SK-N-SH treated with all-trans-retinoic acid at 6 μM for 48 hours (cell line): ENCODE measurements at places on chromosomes 16 and 17.
A peak's percentile ranks its signal among the peaks of the same experiment; 100 is the strongest.

DNA sequence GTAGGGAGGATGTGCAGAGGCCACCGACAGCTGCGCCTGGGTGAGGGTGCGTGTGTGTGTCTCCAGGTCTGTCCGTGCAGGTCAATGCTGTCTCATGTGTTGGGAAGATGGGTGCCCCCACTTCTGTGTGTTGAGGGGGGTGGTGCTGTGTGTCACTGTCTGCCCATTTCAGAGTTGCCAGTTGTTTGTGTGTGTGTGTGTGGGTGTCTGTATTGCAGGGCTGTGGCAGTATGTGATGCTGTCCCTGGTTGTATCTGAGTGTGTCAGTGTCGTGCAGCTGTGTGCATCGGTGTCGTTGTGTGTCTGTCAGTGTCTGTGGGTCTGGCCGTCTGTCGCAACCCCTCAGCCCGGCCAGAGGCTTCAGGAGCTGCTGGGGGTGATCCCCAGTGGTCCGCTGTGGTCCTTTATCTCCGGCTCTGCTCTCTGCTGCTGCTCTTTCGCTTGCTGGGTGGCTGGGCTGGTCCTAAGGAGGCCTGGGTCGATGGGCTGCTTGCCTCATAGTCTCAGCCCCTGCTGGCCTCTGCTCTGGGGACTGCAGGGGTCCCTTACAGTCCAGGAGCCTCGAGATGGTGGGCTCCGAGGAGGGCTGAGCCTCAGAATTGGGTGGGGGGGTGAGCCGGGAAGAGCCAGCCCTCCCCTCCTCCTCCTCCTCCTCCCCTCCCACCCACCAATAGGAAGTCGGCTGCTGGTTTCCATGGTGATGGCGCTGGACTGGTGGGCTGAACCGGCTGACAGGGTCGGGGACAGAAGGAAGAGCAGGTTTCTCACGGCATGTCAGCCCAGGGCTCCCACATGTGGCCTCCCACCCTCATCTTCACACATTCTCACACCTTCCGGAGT is at the start of gene TSPOAP1:
Gene TSPOAP1 (minus strand): TSS at position 601 of the 840 bp plus-strand sequence. CDS start 875 bp downstream, outside the sequence.
- ATAC-seq, result no peak

- ATAC-seq, result peak; percentile 14
These were observed 111.7 kb upstream of the FOXF1 start for GRCh38 chr16:86398622-86399021.

- ATAC-seq, result no peak
These were observed 47.2 kb upstream of the ACSF3 start for GRCh38 chr16:89046491-89046890.

- no peak for ATAC-seq
These were observed 5.4 kb upstream of the KIF18B start for GRCh38 chr17:44952946-44953475.

- ATAC-seq, result no peak
These were observed 154.6 kb upstream of the ZNF267 start for GRCh38 chr16:31718998-31719397.

DNA sequence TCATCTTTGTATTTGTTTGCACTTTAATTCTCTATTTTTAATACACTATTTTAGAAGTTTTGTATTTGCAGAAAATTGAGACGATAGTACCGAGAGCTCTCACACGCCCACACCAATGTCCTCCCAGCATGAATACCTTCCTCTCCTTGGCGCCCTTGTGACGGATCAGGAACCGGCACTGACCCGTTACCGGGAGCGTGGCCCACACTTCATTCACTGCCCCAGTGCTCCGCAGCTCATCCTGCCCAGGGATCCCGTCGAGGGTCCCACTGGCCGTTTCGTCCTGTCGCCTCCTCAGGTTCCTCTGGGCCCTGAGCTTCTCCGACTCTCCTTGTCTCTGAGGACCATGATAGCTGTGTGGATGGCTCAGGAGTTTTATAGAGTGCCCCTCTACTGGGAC is 50.6 kb downstream of the KLHDC4 start:
- ATAC-seq, result no peak

DNA sequence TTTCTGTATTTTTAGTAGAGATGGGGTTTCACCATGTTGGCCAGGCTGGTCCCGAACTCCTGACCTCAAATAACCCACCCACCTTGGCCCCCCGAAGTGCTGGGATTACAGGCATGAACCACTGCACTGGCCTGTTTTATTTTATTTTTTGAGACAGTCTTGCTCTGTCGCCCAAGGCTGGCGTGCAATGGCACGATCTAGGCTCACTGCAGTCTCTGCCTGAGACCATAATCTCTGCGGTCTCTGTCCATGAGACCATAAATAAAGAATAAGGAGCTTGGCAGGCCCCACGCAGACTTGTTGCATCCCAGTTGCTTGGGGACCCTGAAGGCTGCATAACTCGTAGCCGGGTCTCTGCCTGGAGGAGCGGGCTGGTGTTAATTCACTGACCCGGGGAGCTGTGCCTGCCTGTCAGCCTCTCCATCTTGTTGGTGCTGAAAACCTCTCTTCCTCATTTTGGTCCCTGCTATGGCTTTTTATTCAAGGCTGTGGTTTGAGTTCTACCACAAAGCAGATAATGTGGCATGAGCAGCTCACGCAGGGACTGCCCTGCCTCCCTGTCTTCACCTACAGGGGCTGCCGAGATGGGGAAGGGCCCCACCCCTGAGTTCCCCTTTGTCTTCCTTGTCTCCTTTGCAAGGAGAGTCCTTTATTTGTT is 82.1 kb downstream of the MSI2 start:
- ATAC-seq, result no peak

GRCh38 chr16:13923703-13924298 is 3.8 kb downstream of the ERCC4 start:
- ATAC-seq, result no peak

GRCh38 chr17:46136820-46137219 is 56.4 kb downstream of the KANSL1 start:
- peak; percentile 22; the same call in 2 of the 3 replicates for ATAC-seq

DNA sequence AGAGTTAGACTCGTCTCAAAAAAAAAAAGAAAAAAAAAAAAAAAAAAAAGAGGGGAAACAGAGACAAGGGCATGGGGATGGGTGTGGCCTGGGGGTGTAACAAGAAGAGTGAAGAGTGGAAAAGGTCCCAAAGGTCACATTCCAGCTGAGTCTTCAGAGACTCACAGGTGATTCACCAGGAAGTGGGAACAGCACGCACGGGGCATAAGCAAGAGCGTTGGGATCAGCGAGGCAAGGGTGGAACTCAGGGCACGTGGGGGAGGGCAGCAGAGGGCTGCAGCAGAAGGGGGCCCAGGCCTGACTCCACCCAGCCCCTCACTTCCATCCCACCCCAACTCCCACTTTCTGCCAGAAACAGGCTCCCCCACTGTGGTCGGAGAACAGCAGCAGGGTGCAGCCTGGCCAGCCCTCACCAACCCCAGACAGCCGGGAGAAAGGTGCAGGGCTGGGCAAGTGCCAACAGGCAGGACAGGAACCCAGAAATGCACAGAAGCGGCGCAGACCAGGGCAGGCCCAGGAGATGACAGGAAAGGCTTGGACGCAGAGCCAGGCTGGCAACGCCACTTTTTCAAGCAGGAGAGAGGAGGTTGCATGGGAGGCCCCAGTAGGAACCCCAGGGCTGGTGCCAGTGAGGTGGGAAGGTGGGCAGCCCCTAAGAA is 3.3 kb downstream of the MEAK7 start:
- no peak for ATAC-seq

DNA sequence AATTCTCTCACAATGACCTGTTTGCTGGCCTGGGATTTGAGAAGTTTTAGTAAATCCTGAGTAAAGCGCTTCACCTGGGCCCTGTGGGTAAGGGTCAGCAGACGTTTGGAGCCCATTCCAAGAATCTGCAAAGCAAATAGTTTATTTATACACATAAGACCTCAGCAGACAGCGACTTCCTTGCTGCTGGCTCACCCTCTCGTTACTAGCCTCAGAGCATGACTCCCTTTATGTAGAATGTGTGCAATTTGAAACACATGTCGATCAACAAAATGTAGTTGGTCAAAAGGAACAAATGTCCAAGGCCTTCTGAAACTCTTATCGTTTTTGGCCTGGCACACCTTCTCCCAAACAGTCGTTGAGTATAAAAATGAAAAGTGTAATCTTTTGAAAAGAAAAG is 31.3 kb downstream of the MARF1 start:
- ATAC-seq, result no peak

DNA sequence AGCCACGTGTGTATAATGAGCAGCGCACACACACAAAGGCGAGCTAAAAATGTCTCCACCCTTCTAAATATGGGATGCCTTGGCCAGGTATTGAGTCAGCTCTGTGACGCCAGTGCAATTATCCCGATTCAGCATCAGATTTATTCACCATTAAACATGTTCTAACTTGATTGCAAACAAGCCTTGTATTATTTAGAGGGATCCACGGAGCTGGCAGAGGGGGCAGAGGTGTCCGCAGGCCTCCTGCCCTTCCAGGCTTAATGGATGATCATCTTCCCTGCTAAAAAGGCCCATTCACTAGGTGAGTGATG is 591.7 kb downstream of the MAF start:
- ATAC-seq, result no peak

- no peak for ATAC-seq
These were observed 961.9 kb downstream of the CDH8 start for GRCh38 chr16:61074324-61074723.

DNA sequence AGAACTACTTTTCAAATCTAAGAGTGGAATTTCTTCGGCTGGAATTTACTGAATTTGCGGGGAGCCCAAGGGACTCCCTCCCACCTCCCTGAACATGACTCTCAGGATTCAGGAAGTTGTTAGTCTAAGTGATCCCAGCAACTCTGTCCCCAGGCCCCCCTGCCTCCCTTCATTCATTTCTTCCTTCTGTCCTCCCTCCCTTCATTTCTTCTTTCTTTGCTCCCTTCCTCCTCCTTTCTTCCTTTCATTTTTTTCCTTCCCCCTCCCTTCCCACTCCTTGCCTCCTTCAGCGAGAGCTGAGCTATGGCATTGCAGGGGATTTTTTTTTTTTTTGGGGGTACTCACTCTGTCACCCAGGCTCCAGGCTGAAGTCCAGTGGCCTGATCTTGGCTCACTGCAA is 10.9 kb upstream of the JUP start:
- ATAC-seq, result no peak

DNA sequence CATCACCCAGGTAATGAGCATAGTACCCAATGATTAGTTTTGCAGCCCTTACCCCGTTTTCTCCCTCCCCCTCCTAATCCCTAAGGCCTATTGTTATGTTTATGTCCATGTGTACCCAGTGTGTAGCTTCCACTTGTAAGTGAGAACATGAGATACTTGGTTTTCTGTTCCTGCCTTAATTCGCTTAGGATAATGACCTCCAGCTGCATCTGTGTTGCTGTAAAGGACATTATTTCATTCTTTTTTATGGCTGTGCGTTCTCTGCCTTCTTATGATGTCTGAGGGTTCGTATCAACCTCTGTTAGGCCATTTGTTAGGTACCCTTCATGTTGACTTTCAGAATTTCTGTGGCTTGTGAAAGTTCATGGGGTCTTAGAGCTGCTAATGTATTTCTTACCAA is 31.0 kb downstream of the CTCF start:
- peak; percentile 43; the same call in 1 of the 3 replicates for ATAC-seq

DNA sequence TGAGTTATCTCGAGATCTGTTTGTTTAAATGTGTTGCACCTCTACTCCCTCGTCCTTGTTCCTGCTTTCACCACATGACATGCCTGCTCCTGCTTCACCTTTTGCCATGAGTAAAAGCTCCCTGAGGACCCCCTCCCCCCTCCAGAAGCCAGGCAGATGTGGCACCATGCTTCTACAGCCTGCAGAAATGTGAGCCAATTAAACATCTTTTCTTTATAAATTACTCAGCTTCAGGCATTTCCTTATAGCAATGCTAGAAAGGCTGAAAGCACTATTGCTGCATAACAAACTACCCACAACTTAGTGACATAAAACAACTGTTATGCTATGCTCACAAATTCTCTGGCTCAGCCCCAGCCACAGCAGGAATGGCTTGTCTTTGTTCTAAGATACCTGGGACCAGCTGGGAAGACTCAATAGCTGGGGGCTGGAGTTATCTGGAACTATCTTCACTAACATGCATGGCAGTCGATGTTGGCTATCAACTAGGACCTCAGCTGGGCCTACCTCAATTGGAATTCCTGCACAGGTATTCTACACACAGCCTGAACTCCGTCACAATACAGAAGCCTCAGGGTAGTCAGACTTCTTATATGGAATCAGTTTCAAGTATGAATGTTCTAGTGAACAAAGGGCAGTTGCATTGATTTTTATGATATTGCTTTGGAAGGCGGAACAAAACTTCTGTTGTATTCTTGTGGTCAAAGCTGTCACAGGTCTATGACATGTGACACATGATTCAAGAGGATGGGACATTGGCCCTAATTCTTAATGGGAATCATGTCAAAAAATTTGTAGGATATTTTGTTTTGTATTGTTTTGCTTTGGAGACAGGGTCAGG is 186.0 kb upstream of the PIRT start:
- ATAC-seq, result no peak

DNA sequence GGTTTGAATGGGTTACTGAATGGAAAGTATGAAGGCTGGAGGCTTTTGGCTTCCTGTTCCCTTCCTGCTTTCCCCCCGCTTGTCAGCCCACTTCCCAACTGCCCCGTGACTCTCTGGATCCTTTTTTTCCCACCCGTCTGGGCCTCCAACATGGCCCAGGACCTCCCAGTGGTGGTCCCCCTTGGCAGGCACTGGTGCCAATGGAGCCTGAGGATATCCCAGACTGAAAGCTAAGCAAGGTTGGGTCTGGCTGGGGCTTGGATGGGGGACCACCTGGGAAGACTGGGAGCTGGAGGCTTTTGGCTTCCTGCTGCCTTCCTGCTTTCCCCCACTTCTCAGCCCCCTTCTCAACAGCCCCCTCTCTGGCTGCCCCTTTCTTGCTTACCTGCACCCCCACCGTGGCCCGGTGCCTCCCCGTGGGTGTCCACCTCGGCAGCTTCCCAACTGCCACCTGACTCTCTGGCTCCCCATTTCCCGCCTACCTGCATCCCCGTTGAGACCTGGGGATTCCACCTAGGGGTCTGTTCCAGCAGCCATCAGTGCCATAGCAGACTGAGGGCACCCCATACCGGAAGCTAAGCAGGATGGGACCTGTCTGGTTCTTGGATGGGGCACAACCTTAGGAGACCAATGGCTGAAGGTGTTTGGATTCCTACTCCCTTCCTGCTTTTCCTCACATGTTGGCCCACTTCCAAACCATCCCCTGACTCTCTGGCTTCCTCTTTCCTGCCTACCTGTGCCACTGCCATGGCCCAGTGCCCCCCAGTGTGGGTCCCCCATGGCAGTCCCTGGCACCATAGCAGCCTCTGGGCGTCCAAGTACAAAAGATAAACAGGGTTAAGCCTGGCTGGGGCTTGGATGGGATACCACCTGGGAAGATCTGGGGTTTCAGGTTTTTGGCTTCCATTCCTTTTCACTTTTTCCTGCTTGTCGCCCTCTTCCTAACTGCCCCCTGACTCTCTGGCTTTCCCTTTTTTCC is 2295.3 kb downstream of the TP53TG3F start:
- ATAC-seq, result no peak

GRCh38 chr17:40265337-40265736 is 22.3 kb upstream of the CDC6 start:
- ATAC-seq, result no peak

DNA sequence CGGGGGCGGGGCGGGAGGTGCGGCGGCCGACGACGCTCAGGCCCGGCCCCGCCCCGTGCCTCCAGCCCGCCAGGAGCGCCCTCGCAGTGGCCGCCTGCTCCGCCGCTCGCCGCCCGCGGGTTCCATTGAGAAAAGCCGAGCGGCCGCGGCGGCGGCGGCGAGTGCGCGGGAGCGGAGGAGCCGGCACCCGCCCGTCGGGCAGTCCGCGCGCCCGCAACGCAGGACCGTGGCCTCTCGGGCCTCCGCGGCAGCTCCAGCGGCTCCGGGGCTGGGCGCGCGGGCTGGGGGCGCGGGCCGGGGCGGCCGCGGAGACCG is at the start of gene ZFPM1:
Gene ZFPM1 (plus strand): TSS at position 64 of the 315 bp plus-strand sequence. CDS start 359 bp downstream, outside the sequence.
- ATAC-seq, result no peak
